Activated CD4-positive, alpha-beta T cell treated with anti-CD3 and anti-CD28 coated beads, Interleukin-2, amount 50 U/mL, for 1 hour (primary cell): ENCODE measurements at places on chromosomes 5 and 9.

GRCh38 chr5:18314192-18314778, 680.0 kb downstream of the TAF11L14 start:
- no peak for DNase-seq

DNA sequence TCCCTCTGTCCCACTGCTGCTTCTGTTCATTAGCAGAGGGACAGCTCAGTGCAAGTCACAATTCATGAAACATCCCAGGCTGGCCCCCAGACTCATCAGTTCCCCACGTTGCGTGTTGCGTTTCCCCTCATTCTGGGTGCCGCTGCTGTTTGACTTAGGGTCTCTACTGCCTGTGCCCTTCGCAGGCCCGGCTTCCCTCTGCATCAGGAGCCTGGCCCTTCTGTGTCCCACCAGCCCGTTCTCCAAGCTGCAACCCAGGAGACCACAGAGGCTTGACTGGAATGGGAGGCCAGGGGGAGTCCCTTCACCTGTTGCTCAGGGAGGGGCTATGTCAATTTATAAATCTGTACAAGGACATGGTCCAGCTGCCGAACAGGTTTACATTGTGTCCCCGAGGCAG, 53.9 kb upstream of the SUSD3 start:
- no peak for DNase-seq

- no peak for DNase-seq
Measured at GRCh38 chr5:132026516-132027008, 15.1 kb upstream of the ACSL6 start.

- no peak for DNase-seq
Measured at GRCh38 chr5:150186137-150186536, 3.7 kb upstream of the SLC6A7 start.

DNA sequence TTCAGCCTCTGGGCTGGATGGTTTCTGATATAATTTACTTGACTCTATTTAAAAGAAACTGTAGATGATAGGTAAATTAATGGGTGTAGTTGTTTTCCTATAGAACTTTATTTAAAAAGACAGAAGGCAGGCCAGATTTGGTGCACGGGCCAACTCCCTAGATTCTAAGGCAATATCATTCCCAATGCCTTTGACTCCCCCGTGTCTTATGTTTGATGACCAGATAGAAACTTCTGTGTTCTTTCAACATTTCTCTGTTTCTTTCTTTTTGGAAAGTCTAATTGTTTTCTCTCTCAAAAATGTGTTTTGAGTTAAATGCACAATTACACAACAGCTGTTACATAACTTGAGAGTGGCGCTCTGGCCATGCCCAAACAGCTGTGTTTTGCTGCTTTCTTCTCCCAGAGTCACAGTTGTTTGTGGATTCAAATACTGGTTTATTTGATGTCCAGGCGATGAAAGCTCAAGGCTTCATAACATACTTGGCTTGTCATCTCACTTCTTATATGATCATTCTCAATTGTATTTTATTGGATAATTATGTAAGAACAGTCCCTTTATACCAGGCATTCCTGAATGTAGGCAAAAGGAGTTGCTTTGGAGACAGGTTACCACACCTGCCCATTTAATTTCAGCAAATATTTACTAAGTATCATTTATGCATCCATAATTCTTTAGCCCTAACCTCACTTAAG, 1.7 kb upstream of the ALDH1A1 start:
- no peak for DNase-seq

DNA sequence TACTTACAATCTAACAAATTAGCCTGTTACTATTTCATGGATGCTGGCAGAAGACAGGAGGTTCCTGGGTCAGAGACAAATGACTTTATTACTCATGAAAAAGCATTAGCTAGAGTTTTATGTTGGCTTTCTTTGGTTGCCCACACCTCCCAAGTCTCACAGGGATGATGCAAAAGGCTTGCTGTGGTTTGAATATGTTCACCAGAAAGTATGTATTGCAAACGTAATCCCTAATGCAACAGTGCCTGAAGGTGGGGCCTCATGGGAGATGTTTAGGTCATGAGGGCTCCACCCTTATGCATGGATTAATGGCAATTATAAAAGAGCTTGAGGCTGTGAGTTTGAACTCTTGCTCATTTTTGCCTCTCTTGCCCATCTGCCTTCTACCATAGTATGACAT, 28.5 kb downstream of the DPYSL3 start:
- no peak for DNase-seq

GRCh38 chr5:98961665-98962344, 33.0 kb upstream of the CHD1 start:
- DNase-seq = no peak

DNA sequence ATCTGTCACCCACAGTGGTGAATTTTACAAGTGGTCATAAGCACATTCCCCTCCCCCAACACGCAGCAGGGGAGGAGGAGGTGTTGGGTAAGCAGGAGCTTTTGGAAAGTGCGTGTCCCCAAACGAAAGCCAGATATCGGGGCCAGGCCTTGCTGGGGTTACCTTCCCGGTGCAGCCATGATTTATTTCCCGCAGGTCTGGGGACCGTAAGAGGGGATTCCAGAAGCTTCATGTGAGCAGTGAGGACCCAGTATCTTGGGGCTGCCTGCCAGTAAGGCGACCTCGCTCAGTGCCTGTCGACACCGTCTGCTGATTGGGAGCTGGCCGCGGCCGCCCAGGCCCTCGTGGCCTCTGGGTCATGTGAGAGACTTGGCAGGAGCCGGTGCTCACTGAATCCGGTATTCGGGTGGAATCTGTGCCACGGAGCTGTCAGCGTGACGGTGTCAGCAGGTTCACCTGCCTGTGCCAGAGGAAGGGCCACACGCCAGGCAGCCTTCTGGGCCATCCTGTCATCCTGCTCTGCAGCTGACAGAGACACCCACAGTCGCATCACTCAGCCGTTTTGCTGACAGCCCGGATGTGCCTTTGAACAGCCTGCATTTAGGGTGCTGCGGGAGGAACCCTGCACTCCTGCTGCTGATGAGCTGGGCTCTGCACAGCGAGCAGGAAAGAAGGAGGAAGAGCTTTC, 37.3 kb downstream of the SEC61B start:
- peak; percentile 28 for DNase-seq

DNA sequence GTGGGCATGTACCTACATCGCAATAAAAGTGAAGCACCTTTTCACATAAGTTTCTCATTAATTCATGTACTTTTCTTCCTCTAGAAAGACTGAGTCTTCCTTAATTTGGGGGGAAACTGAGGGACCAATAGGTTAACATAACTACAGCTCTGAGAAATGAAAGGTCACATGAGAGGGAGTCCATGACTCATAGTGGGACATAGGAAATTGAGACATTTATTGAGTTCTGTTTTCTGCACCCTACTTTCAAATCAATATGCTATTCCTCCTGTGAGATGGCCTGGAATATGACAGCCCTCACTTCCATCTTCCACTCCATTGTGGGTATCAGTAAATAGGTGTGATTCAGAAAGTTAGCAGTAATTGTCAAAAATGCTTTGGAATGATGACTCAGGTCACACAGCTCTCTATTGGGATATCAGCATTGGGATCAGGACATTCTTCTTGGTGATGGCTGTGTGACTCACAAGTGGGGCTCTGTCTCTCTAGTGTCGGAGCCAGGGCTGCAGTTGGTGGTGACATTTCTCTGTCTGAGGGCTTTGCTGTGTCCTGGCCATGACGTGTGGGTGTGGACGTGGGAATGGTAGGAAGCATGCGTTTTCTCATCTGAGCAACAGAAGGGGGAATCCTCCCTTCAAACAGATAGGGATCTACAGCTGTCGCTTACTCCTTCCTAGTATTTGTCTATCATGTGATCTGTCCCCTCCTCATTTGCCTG, 125.0 kb downstream of the TRIO start:
- no peak for DNase-seq

GRCh38 chr9:31556667-31557463, 827.6 kb upstream of the ACO1 start:
- DNase-seq = no peak

DNA sequence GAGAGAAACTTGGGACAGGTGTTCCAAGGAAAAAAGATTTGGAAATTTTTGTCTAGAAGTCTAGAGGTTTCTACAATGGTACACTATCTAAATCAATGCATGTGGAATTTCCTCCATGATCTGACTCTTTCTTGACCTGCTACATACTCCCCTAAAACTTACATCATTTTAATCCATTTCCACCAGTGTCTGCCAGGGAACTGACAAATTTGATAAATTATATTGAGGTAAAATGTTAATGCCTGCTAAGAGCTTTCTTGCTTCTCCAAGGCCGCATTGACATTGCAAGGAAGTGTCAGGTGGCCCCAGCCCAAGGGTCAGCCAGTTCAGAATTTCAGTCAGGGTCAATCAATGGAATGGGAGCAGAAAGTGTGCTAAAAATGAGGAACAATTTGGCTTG, 163.4 kb upstream of the FBXL17 start:
- no peak for DNase-seq

DNA sequence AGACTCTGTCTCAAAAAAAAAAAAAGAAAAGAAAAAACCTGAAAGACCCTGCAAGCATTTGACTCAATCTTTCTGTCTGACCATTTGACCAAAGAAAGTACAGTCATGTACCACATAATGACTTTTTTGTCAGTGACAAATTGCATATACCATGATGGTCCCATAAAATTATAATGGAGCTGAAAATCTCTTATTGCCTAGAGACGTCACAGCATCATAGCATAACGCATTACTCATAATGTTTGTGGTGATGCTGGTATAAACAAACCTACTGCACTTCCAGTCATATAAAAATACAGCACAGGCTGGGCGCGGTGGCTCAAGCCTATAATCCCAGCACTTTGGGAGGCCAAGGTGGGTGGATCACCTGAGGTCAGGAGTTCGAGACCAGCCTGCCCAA, 10.5 kb downstream of the ECM2 start:
- no peak for DNase-seq

GRCh38 chr9:4548811-4549725, 58.8 kb downstream of the SLC1A1 start:
- no peak for DNase-seq

DNA sequence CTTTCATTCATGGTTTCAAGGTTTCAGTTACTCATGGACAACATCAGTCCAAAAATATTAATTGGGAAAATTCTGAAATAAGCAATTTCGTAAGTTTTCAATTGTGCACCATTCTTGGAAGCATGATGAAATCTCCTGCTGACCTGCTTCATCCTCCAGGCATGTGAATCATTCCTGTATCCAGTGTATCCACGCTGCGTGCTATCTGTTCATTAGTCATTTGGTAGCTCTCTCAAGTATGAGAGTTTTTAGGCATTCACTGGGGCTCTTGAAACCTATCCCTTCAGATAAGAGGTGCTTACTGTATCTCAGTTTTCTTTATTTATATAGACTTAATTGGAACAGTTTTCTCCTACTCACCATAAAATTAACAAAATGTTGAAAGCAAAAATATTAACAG, 293.0 kb downstream of the CDH12 start:
- no peak for DNase-seq

- DNase-seq = no peak
Measured at GRCh38 chr9:13688223-13688989, 408.9 kb upstream of the MPDZ start.

- DNase-seq = no peak
Measured at GRCh38 chr9:33177639-33178038, 10.5 kb upstream of the B4GALT1 start.

DNA sequence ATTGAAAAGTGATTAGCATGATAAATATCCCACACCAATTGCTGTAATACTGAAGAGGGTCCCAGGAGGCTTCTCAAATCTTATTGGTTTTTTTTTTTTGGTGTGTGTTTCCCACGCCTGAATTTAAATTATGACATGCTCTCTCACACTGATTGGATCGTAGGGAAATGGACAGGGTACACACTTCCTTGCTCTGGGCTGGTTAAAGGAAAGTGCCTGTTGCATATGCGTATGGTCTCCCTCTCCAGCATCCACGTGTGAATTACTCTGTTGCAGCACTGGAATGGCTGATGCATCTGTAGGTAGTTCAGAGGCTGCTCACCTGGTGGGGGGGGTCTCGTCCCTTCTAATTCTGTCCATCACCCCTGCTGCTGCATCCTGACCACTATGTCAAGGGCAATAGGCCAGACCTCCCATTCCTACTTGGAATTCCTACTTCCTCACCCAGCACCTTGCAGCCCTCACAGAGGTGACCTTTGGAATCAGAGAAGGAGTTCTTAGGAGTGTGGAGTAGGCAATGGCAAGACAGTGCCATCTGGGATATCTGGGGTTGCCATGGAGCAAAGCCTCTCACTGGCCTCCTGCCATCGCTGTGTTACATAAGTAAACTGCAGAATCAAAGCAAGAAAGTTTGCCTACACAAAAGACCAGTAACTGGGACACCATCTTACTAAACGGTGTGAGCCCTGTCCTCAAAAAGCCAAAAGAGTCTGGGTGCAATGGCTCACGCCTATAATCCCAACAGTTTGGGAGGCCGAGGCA, 71.4 kb upstream of the FBXW11 start:
- no peak for DNase-seq

- no peak for DNase-seq
Measured at GRCh38 chr5:145846081-145846480, 10.9 kb upstream of the PRELID2 start.

- DNase-seq = no peak
Measured at GRCh38 chr9:21558615-21559401, 76.7 kb upstream of the IFNE start.

- DNase-seq = no peak
Measured at GRCh38 chr9:84366683-84367082, 26.1 kb upstream of the SLC28A3 start.

- no peak for DNase-seq
Measured at GRCh38 chr9:110213413-110214044, 5.6 kb upstream of the C9orf152 start.

GRCh38 chr9:27703216-27703980, 130.1 kb upstream of the C9orf72 start:
- DNase-seq = no peak

- no peak for DNase-seq
Measured at GRCh38 chr5:138873466-138874221, 1.5 kb downstream of the LRRTM2 start.

- no peak for DNase-seq
Measured at GRCh38 chr5:73483676-73484075, 14.6 kb upstream of the BTF3 start.

DNA sequence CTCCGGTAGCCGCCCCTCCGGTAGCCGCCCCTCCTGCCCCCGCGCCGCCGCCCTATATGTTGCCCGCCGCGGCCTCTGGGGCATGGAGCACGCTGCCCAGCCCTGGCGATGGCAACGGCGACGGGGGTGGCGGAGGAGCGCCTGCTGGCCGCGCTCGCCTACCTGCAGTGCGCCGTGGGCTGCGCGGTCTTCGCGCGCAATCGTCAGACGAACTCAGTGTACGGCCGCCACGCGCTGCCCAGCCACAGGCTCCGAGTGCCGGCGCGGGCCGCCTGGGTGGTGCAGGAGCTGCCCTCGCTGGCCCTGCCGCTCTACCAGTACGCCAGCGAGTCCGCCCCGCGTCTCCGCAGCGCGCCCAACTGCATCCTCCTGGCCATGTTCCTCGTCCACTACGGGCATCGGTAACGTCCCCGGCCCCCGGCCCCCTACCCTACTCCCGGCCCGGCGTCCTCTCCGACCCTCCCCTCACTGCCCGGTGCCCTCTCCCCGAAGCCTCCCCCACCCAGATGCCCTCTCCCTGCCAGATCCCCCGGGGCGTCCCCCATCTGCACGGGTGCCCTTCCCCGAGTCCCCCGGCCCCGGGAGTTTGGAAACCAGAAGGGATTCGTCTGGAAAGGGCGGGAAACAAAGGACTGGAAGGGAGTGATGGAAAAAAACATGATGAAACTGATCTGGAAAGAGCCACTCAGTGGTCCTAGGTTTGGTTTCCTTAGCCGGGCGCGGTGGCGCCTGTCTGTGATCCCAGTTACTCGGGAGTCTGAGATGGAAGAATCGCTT, 417 bp downstream of the SRD5A1 start:
- DNase-seq = peak; percentile 19

- no peak for DNase-seq
Measured at GRCh38 chr5:174221436-174221835, 175.9 kb downstream of the NSG2 start.

GRCh38 chr9:35856882-35857281, 13.3 kb downstream of the OR13J1 start:
- no peak for DNase-seq
